ENCODE measurements at places on chromosomes 13 and 19. TPM values are rescaled to one million over a fixed set of nuclear protein-coding genes. Genes with fewer than 3 reads are reported as not detected.

Gene CERS1
- 5.6 TPM for total RNA-seq

Gene C2CD4C
- 0.22 TPM for total RNA-seq

Gene SIGLEC14
- total RNA-seq: not detected

Gene SULT2B1
- total RNA-seq: 12.0 TPM

Gene FAM124A
- 2.1 TPM for total RNA-seq

Gene ZNF677
- not detected for total RNA-seq

Gene PSG4
- 0.56 TPM for total RNA-seq

Gene OR10H3
- not detected for total RNA-seq

Gene LONP1
- 58.6 TPM for total RNA-seq

Gene SPC24
- 20.0 TPM for total RNA-seq

Gene HDGFL2
- total RNA-seq: 25.3 TPM

Gene PRRG2
- total RNA-seq: 1.3 TPM

Gene ADGRE2
- 1.1 TPM for total RNA-seq

Gene HCST
- total RNA-seq: 0.45 TPM

Gene TIMM29
- 17.7 TPM for total RNA-seq

Gene ZNF850
- total RNA-seq: 0.32 TPM

Gene SUGP1
- total RNA-seq: 24.2 TPM

Gene CEACAM7
- total RNA-seq: 0.03 TPM

Gene NTF4
- 0.45 TPM for total RNA-seq

Gene GARIN5A
- 2.4 TPM for total RNA-seq

Gene DENND1C
- total RNA-seq: 0.25 TPM

Gene EPS8L1
- 6.4 TPM for total RNA-seq

Gene IGSF23
- total RNA-seq: 0.15 TPM

Gene SLC10A2
- total RNA-seq: not detected

Gene APOC4
- total RNA-seq: not detected

Gene FAM83E
- 0.15 TPM for total RNA-seq

Gene CYP4F11
- 5.2 TPM for total RNA-seq

Gene FXYD5
- 197 TPM for total RNA-seq

Gene ANGPTL8
- not detected for total RNA-seq

Gene CDX2
- 1.2 TPM for total RNA-seq

Gene VASP
- 246 TPM for total RNA-seq

Gene PCDH9
- total RNA-seq: 5.6 TPM

Gene DIRAS1
- 3.7 TPM for total RNA-seq

Gene FLT1
- 0.02 TPM for total RNA-seq

Gene TUBB4A
- total RNA-seq: 6.0 TPM

Gene OR7D2
- not detected for total RNA-seq

Gene EPSTI1
- total RNA-seq: 0.25 TPM

Gene PSG6
- not detected for total RNA-seq

Gene SRRM5
- 0.71 TPM for total RNA-seq

Gene GPR12
- not detected for total RNA-seq

Gene TMEM238
- 10.5 TPM for total RNA-seq

Gene ZNF701
- 0.28 TPM for total RNA-seq

Gene PLA2G4C
- 11.2 TPM for total RNA-seq
